GOT3 (cell line): ENCODE measurements at places on chromosomes 5 and 9.

DNA sequence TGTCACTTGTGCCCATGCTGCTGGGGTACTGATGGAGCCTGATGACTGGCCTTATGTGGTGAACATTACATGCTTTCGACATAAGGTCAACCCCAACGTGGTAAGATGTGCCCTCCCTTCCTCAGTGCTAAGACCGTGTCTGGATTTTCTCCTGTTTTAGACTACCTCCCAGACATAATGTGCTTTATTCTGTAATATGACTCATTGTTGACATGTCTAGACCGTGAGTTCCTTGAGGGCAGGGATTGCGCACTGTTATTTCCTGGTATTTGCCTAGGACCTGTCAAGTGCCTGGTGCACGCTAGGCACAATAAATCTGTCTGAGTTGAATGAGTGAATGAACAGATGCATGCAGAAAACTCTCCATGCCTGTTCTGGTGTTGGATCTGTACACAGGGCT, 346.0 kb downstream of the KDM4C start:
- DNase-seq, result no peak

DNA sequence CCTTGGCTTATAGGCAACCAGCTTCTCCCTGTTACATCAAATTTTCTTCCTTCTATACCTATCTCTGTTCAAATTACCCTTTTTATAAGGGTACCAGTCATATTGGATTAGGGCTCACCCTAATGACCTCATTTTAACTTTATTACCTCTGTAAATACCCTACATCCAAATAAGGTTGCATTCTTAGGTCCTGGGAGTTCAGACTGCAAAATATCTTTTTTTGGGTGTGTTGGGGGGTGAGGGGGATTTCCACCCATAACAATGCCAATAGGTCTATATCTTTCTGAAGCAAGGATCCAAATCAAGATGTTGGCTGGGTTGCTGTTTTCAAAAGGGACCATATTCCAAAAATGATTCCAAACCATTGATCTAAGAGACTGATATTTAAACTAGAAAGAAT, 141.7 kb downstream of the XRCC4 start:
- no peak for DNase-seq

DNA sequence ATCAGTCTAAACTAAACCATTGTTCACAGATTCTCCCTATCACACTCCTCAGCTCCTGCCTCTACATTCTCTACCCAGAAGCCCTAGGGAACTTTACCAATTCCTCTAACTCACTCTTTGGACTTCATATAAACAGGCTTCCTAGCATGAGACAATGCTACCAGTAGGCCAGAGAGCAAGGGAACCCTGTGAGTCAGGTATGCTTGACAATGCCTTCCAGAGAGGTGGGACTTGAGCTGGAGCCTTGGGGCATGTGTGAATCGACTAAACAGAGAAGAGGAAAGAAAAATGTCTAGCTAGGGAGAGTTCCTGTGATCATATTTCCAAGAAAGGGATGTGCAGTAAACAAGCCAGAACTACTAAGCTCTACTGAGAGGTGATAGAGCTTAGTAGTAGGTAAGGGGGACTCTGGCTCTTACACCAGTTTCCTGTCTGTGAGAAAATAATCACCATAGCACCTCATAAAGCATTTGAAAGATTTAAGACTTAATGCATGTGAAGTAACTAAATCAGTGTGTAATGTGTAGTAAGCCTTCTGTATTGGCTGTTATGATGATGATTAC, 6.4 kb upstream of the RFK start:
- no peak for DNase-seq

DNA sequence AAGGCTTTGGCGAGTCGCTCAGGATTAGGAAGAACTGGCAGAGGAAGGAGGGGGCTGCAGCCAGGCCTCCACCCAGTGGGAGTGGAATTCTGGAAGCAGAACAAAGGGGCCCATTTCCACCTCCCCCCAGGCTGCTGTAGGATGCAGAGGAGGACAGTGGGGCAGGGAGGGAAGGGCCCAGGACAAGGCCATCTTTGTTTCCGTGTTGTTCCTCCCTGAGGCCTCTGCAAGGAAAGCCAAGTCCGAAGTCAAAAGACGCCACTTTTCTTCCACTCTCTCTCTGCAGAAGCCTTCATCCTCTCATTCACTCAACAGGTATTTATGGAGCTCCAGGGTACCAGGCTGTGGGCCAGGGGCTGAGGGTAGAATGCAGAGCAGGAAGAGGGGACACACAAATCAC, 70.7 kb downstream of the ENTREP1 start:
- DNase-seq, result no peak
